C1 segment of cervical spinal cord (tissue), 14 donors: ENCODE measurements at places on chromosomes 16 and 17.

DNA sequence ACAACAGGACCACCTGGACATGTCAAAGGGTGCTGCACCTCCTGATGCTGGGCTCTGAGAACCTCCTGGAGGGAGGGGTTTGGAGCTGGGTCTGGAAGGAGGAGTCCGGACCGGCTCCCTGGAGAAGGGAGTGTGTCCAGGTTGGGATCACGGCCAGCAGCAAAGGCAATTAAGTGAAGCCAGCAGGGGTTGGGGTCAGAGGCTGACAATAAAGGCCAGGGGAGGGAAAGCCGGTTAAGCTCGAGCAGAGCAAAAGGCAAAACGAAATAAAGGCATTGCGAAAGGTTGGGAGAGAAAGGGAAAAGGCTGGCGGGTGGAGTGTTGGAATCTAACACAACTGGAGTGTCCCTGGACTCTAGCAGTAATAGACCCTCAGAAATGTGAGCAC is 992 bp upstream of the CACNG4 start:
- no peak for DNase-seq

DNA sequence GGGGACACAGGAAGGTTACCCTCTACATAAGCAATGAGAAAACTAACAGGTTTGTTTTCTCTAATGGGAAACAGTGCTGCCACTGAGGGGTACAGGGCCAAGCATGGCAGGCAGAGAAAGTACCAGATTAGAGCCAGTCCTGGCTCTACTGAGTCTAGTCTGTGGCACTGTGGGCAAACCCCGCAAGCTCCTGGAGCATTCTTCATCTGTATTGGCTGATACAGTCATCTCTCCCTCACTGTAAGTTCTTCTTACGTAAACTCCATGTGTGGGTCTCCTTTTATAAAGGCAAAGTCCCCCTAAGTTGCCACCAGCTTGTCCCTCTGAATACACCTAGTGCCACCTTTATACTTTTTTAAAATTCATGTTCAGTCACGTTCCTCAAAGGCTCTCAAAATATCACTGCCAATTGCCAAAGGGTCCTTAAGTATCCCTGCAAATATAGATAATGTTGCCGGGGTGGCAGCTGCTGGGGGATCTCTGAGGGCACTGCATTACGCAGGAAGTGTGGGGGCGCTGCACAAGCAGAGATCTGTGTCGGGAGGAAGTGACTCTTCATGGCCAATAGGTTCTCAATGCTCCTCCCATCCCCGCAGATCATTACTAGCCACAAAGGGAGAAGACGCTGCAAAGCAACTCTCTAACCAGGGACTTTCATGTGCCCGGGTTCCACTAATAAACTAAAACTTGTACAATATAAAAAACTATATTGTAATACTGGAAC is 18.8 kb downstream of the XPO6 start:
- no peak for DNase-seq

- no peak for DNase-seq
These were observed 15.3 kb downstream of the DLG4 start for GRCh38 chr17:7204336-7204735.

DNA sequence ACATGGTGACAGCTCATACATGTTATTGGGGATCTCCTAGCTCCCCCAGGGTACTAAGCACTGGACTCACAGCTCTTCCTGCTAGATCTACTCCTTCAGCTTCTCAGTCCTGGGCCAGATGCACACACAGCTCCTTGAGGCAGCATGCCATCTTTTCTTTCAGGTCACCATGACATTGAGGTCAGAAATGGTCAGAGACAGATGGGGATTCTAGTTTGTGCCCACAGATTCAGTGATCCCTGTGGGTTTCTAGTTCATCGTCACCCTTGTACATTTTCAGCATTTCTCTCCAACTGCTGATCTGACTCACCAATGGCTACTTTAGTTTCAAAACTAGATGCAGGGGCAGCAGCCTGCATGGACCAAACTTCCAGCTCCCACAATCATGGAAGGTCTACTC is 560.7 kb upstream of the PSMD7 start:
- no peak for DNase-seq

- DNase-seq = no peak
These were observed 116.6 kb upstream of the C17orf78 start for GRCh38 chr17:37259030-37259735.

- no peak for DNase-seq
These were observed 14.2 kb upstream of the CCL1 start for GRCh38 chr17:34377078-34377823.

- no peak for DNase-seq
These were observed 10.3 kb downstream of the NT5M start for GRCh38 chr17:17313350-17313991.

GRCh38 chr16:85637808-85638647 is 24.9 kb downstream of the GSE1 start:
- DNase-seq = no peak

- no peak for DNase-seq
These were observed 89.3 kb downstream of the RPGRIP1L start for GRCh38 chr16:53614346-53614745.

GRCh38 chr17:72660274-72661115 is 432.0 kb downstream of the SLC39A11 start:
- DNase-seq = no peak

DNA sequence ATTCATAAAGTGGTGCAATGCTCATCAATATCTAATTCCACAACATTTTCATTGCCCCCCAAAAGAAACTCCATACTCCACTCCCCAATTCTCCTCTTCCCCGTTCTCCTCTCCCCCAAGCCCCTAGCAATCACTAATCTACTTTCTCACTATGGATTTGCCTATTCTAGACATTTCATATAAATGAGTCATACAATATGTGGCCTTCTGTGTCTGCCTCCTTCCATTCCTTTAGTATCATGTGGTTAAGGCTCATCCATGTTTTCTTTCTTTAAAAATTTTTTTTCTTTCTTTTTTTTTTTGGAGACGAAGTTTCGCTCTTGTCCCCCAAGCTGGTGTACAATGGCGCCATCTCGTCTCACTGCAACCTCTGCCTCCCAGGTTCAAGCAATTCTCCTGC is 56.3 kb upstream of the HAS3 start:
- no peak for DNase-seq

GRCh38 chr17:78960928-78961327 is 18.8 kb downstream of the LGALS3BP start:
- DNase-seq = no peak

GRCh38 chr16:49625311-49626065 is 230.4 kb downstream of the ZNF423 start:
- DNase-seq = no peak

DNA sequence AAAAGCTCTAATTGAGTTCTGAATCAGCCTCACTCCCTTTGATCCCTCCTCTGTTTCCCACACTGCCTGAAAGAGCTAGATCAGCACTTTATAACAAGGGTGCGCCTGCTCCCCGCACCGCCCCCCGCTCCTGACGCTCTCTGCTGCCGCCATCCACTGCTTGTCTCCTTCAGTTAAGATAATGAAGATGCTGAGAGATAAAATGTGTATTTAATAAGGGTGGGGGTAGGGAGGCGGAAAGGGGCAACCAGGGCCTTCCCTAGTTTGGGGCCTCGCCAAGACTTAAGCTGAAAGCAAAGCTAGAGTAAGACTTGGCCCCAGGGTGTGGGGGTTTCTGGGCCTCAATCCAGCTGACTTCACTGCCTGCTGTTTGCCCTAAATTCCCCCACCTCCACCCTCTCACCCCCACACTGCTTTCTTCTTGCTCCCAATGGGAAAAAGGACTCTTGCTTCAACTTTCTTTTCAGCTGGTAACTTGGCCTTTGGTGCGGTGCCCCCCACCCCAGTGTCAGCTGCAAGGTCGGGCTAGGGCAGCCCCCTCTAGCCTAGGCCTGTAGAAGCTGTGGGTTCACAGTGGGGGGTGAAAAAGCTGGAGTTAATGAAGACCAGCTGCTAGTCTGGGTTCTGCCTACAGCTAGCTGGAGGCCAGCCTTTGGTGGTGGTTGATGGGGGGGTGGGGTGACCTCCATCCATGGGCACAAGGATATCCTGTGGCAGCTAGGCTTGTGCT is 1.8 kb upstream of the RARA start:
- no peak for DNase-seq

GRCh38 chr17:72702998-72703397 is 389.5 kb downstream of the SLC39A11 start:
- no peak for DNase-seq

GRCh38 chr16:19751478-19752385 is 33.7 kb downstream of the IQCK start:
- no peak for DNase-seq
